ENCODE measurements at places on chromosomes 16 and 17. TPM values are rescaled to one million over a fixed set of nuclear protein-coding genes. Genes with fewer than 3 reads are reported as not detected.

GRCh38 chr17:32596628-32597027, 109.8 kb downstream of the CDK5R1 start:
- DNase-seq = no peak

DNA sequence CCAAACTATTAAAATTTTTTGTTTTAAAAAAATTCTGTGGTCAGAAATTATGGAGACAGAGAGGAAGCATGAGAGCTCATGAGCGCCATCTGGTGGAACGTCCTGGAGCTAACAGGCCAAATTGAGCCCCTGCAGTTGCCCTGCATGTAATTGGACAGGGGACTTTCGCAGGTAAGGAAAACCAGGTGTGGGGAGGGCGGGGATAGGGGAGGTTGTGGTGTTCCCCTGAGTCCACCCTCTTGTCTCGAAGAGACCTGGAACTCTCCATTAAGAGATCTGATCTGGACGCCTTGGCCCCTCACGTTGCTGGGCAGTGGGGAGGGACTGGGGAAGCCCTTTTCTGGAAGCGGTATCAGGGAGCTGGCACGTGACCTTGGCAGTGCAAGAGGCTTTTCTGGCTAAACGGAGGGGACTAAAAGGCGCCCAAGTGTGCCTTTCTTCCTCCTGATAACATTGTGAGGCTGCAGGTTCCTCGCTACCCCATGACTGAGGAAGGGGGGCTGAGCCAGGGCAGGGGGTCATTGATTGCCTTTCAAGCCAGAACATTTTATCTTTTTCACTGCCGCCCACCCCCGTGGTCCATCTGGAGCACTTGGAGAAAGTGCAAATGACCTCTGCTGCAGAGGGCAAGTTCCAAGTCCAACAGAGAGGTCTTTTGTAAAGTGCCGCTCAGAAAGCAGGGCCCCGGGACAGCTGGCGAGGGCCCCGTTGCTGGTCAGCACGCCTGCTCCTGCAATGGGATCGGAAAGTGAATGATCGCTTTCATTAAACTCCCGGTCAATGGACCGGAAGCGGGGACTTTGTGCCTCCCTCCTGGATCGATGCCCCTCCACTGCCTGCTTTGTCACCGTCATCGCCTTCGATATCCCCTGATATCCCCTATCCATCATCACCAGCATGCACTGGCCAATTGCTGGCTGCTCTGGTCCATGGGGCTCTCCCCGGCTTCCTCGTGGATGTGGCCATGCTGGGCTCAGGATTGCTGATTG, 18.4 kb downstream of the PDILT start:
- DNase-seq = peak; percentile 84

DNA sequence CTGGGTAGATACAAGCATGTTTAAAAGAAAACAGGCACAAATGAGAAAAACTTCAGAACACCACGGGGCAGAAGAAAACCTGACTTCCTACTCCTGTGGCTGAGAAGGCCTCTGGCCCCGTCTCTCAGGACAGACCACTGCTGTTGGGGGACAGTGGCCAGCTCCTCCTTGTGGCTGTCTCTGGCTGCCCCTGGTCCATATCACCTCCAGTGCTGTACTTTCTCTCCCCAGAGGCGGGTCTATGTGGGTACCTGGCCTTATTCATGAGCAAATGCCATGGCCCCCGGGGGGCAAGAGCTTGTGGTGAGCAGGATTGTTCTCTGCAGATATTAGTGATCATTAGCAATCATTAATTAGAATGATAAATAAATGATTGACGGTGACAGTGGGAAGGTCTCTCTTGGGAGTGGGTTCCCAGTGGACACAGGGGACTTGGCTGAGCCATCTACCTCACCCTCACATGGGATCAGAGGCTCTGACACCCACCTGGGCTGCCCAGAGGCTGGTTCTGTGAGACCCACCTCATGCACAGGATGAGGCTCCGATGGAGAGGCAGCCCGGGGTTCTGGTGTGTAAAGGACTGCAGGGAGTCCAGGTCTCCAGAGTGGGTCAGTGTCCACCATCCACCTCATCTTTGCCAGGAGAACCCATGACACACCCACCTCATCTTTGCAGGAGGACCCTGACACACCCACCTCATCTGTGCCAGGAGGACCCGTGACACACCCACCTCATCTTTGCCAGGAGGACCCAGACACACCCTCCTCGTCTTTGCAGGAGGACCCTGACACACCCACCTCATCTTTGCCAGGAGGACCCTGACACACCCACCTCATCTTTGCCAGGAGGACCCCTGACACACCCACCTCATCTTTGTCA, 30.6 kb upstream of the CBFA2T3 start:
- peak; percentile 63 for DNase-seq

GRCh38 chr17:59362811-59363205, 31.4 kb downstream of the YPEL2 start:
- no peak for DNase-seq

GRCh38 chr17:7222972-7223292, 3.2 kb downstream of the ACADVL start:
- no peak for DNase-seq

- DNase-seq = no peak
Measured at GRCh38 chr17:9427465-9428315, 147.9 kb downstream of the STX8 start.

- peak; percentile 92 for DNase-seq
Measured at GRCh38 chr17:44829523-44830358, at the start of gene GJC1. TSS of gene GJC1 (minus strand) at chr17:44830287. CDS start at chr17:44805817, 24,470 bp downstream.

- DNase-seq = peak; percentile 91
Measured at GRCh38 chr17:35795007-35795870, at the start of gene MMP28. TSS of gene MMP28 (minus strand) at chr17:35795641. CDS start at chr17:35795377, 264 bp downstream.

- no peak for DNase-seq
Measured at GRCh38 chr16:10967986-10968385, 23.6 kb downstream of the CLEC16A start.

DNA sequence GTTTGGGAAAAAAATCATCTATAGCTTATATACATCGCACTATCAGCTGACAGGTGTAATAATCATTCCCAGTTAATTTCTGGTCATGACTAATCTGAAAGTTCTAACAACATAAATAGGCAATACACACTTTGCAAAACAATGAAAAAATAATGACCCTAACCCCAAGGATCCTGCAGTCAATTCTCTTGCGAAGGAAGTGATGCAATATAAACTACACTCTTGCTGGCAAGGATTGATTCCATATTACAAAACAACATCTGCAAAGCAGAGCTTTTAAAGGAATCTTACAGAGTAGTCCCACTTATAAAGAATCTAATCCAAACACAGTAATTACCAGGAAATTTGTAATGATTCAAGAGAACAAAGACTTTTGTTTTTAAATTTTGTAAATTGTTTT, 73.4 kb downstream of the MYO1D start:
- no peak for DNase-seq

DNA sequence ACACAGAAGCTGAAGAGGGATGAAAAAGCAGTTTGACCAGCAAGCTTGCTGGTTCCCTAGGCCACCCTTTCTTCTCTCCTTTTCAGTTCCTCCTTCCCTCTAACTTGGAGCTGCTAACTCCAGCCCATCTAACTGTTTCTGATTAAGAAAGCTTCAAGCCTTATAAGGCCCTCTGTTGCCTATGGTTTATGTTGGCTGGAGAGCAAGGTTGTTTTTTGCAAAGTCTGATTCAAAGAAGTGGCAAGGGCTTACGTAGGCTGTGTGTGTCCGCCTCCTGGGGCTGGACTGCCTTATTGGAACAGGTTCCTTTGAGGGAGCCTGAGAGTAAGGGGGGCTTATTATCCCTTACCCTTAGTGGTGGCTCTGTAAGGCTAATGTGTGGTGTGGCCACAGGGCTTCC, 7.1 kb downstream of the AKAP1 start:
- no peak for DNase-seq

DNA sequence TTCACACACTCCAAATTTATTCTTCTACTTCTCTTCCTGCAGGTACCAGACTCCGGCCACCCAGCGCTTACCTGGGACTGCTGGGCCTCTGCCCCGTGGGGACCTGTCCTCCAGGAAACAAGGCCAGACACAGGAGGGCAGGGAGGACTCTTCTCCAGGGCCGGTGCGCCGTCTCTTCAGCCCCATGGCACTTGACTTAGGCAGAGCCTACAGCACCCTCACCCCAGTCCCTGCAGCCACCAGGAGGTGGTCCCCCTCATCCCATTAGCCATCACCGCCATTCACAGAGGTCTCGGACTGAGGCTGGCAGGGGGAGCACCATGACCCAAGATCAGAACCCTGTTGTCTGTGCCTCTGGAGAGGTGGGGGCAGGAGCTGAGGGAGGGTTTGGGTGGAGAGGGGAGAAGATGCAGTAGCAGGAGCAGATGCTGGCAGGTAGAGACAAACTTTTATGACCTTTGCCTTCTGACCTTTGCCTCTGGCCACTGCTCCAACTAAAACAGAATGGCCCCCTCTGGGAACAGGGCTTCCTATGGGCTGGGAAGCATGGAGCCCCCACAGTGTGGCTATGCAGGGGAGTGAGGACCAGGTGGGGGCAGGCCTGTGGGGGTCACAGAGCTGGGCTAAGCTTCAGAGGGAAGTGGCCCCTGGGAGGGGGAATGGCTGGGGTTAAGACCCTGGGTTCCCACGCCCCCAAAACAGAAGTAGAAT, 1.7 kb upstream of the GCGR start:
- no peak for DNase-seq

DNA sequence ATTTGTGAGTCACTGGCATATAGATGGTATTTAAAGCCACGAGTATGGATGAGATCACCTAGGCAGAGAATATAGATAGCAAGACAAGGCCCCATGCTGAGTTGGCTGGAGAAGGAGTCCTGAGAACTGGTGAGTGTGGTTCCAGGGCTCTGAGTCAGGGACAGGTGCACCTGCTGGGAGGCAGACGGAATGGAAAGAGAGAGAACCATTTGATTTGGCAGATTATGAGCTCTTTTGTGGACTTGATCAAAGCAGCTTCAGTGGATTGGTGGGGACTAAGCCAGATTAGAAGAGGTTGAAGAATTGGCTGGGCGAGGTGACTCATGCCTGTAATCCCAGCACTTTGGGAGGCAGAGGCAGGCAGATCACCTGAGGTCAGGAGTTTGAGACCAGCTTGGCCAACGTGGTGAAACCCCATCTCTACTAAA, 4.3 kb upstream of the C16orf92 start:
- no peak for DNase-seq

- DNase-seq = peak; percentile 85
Measured at GRCh38 chr17:17495536-17496188, 533 bp downstream of the RASD1 start.

GRCh38 chr16:64346080-64346479, 775.8 kb downstream of the CDH11 start:
- DNase-seq = no peak

DNA sequence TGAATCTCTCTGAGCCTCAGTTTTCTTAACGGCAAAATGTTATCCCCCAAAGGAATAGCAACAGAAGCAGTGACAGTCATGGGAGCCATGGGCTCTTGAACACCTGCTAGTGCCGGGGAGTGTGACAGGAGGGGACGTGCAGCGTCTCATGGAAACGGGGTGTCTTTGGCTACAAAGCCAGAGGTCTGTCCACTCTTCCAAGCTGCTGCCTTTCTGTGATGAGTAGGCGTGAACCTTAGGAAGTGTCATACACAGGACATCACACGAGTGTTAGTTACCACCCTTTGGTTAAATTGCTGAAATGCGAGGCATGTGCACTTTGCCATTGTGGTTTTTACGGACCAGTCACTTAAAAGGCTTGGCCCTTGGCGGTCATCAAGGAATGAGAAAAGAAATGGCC, 93.4 kb downstream of the IRF8 start:
- DNase-seq = no peak

DNA sequence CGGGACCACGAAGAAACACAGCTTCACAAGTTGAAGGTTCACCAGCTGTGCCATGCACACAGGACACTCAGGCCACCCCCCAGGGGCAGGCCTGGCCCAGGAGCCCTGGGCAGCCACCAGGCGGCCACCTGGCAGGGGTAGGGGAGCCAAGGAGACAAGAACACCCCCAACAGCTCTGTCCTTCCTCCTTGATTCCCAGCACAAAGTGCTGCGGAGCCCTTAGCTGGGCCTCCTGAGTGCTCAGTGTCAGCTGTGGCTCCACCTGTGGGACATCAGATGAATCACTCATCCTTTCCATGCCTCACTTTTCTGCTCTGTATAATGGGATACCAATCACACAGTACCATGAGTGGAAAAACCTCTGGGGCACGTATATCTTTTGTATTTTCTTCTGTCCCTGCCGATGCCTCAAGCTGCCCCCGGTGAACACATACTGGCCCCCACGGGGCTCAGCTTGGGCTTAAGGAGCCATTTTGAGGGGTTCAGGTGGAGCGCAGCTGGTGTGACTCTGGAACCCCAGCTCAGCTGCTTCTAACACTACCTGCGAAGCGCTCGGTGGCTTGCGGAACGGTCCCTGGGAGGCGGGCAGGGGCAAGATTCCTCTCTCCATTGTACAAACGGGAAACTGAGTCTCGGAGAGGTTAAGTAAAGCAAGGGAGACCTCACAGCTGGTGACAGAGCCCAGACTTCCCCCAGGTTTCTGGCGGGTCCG, 12.0 kb downstream of the GALK1 start:
- DNase-seq = peak; percentile 76

GRCh38 chr17:42493319-42493718, 34.6 kb downstream of the ATP6V0A1 start:
- DNase-seq = no peak

DNA sequence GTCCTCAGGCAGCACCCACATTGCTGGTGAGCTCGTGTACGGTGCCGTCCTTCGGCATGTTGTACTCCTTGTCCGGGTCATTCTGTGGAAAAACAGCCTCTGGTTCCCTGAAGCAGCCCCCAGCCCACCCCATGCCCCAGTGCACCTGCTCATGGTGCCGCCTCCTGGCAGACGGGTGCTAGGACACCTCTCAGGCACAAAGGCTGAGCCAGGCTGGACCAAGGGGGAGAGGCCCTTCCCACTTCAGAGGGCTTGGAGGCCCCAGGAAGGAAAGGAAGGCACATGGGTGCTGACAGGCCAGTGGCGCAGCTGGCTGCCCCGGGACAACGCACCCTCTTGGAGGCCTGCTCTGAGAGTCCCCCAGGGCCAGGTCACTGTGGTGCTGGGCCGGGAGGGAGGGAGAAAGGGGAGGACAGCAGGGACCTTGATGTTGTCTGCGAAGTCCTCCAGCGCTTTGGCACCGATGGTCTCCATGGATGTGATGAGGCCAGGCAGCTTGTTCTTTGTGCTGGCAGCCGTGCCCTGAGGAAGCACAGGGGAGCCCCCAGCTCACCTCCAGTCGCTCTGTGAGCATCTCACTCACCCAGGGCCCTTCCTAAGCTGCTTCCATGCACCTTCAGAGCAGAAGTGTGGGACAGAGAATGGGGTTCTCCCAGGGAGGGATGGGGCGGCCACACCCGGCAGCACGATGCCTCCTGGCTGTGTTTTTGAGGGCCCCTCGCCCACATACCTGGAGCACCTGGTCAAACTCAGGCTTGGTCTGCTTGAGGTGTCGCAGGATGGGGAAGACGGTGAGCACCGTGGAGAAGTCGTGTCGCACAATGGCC, 9.3 kb downstream of the ZACN start:
- DNase-seq = peak; percentile 91

The NEUROD2 gene
- not detected for total RNA-seq

The CUEDC1 gene
- 8.1 TPM for total RNA-seq

The KCNJ2 gene
- 0.14 TPM for total RNA-seq

The KRT16 gene
- total RNA-seq = not detected

The SYCE1L gene
- total RNA-seq = 7.8 TPM

The CYB5B gene
- 103 TPM for total RNA-seq

The KCNH6 gene
- 1.5 TPM for total RNA-seq

The BIRC5 gene
- total RNA-seq = 152 TPM

The PDK2 gene
- 14.2 TPM for total RNA-seq

The GLP2R gene
- total RNA-seq = not detected

Measured in H7 (cell line).